ENCODE measurements at places on chromosomes 3 and 15. TPM values are rescaled to one million over a fixed set of nuclear protein-coding genes. Genes with fewer than 3 reads are reported as not detected.

DNA sequence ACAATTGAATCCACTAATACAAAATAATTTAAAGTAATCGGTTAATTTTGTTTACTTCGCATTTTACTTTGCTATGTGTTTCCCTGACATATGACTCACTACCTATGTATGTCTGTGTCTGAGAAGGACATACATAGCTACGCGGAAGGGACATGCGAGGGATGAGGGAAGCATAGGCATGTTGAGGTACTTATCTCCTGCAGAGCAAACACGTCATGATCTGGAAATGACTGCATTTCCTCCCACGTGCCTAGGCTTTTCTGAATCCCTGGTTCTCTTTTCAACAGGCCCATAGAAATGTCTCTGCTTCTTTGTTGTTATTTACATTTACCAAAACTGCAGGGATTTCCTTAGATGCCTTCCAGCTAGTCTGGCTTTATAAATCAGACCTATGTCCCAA, 27.5 kb downstream of the ALCAM start:
- DNase-seq, result no peak

- no peak for DNase-seq
Observed at GRCh38 chr3:14290631-14291385, 111.6 kb upstream of the SLC6A6 start.

GRCh38 chr15:64004056-64004455, 42.2 kb downstream of the DAPK2 start:
- DNase-seq, result no peak

- no peak for DNase-seq
Observed at GRCh38 chr15:92018535-92019239, 165.2 kb downstream of the SLCO3A1 start.

DNA sequence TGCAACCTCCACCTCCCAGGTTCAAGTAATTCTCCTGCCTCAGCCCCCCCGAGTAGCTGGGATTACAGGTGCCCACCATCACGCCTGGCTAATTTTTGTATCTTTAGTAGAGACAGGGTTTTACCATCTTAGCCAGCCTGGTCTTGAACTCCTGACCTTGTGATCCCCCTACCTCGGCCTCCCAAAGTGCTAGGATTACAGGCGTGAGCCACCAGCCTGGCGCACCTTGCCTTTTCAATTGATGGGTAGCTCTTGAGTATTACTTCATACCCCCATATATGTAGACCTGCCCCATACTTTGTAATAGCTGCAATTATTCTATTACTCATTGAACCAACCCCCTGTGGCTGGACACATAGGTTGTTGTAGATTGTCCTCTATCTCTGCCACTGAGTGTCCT, 101.3 kb downstream of the LRRK1 start:
- no peak for DNase-seq

- DNase-seq, result no peak
Observed at GRCh38 chr3:133447750-133448477, 48.1 kb downstream of the BFSP2 start.

DNA sequence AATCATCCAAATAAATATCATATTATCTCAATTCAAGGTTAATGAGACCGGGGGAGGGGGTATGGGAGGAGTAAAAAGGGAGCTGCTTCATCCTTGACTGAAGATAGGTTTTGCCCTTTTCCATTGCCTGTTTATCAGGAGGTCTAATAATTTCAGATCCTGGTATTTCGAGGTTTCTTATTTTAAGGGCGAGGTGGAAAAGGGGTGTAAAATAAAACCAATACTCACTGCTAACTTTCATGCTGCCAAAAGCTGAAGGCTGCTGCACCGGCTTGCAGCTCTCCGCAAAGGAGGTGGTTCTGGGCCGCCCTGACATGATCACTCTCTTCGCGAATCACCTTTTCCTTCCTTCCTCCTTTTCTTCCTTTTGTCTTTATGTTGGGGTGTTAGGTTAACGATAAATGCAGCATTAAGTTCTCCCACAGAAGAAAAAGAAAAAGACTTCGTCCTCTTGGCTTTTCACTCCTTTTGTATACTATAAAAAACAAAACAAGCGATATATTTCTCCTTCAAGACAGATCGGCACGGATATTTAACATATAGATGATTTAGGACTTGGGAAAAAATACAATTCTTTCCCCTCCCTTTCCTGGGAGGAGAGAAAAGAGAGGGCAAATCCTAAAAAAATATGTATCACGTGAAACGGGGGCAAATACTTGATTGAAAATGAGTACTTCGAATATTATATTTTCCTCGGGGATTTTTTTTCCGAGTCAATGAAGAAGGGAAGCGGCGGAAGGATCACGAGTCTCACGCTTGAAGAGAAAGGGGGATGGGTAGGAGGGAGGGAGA, 932 bp downstream of the GSK3B start:
- peak; percentile 85 for DNase-seq

GRCh38 chr15:62957130-62957529, 85.4 kb upstream of the TPM1 start:
- no peak for DNase-seq

DNA sequence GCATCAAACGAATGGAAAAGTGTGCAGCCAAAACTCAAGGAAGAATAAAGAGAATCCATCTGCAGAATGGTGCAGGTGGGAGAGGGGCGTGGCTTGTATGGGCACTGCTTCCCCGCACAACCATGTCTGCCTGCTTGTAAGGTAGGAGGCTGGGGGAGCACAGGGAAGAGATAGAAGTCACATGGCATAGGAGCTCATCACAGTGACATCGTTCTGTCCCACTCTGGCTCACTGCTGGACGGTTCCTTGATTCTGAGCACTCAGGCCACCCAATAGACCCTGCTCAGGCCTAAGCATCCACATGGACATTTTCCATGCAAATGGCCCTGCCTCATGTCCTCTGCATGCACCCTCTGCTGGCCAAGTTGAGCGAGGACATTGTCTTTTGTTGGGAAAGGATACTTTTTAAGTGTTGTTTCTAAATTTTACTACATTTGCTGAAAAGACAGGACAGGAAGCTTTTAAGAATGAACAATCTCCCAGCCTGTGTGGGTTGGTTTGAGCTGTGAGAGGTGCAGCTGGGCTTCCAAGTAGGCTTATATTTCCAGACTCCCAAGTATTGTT, 3.1 kb downstream of the MYLK start:
- DNase-seq, result no peak

DNA sequence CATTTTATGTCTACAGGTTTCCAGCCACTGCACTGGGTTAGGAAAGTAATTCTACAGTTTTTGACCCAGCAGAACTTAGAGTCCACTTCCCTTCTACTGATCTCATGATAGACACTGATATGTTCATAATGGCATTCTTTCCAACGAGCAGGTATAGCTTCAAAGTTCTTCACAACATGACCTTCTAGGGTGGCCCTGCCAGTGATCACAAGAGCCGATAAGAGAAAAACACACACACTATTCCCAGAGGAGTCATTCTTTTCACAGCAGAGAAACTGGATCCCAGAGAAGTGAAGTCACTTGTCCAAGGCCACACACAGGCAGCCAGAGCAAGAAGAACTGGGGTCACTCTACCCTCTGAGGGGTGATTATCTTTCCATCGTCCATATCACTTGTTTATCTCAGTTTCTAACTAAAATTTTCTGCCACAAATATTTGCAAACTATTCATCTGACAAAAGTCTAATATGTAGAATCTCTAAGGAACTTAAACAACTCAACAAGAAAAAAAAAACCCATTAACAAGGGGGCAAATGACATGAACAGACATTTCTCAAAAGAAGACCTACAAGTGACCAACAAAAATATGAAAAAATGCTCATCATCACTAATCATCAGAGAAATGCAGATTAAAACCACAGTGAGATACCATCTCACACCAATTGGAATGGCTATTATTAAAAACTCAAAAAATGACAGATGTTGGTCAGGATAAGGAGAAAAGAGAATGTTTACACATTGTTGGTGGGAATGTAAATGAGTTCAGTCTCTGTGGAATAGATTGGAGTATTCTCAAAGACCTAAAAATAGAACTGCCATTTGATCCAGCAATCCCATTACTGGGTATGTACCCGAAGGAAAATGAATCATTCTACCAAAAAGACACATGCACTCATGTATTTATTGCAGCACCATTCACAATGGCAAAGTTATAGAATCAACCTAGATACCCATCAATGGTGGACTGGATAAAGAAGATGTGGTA, 31.5 kb downstream of the SPTSSB start:
- DNase-seq, result no peak

GRCh38 chr15:66952756-66953522, 112.5 kb upstream of the SMAD3 start:
- no peak for DNase-seq

DNA sequence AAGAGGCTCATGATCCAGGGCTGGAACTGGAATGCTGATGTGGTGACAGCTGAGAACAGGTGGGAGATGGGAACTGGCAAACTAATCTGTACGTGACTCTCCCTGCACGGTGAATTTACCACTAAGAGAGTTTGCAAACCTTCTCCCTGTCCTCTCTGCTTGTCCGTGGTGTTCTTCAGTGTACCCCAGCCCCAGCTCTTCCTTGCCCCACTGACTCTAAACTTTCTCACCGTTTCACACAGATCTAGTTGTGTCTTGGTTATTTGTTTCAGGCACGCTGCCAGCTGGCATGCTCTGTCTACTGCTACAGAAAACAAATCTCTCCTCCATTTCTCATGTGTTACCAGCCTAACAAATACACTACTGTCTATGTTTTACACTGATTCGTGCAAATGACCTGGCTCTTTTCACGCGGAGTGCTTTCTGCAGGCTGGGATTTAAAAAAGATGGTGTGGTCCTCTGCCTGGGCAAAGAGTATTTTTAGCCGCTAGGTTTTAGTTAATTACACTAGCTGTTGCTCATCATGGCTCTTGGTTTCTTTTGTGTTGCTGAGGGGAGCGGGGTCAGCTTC, 192.7 kb upstream of the LRIG1 start:
- DNase-seq, result no peak

GRCh38 chr3:127448671-127449070, 141.9 kb downstream of the TPRA1 start:
- no peak for DNase-seq

DNA sequence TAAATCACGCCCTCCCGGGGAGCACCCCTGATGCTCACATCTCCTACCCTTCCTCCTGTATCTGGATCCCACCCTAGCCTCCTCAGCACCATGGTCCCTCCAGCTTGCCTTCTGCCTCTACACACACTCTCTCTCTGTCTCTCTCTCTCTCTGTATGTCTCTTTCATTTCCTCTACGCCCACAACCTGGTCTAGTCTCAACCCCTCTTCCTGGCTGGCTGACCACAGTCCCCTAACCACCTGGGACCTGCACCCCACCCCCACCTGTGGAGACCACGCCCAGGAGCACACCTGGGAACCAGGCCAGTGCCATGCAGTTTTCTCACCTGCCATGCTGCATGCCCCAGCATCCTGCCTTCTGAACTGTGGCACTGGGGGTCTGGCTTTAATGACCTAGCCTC, 4.0 kb upstream of the CFAP100 start:
- DNase-seq, result no peak

DNA sequence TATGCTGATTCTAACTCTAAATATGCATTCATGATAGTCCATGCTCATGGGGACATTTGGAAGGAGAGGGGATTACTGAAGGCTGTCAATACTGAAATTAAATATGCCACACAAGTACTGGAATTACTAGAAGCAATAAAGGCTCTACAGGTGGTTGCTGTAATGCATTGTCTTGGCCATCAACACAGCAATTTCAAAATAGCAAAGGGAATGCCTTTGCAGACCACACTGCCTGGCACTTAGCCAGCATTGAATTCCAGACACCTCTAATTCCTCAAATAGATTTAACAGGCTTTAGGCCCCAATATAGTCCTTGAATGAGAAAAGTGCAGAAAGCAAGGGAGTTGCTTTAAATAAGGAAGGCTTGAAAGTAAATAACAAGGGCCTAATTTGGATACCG, 115.8 kb upstream of the PLCL2 start:
- DNase-seq, result no peak

GRCh38 chr3:186964616-186965015, 34.3 kb downstream of the ST6GAL1 start:
- DNase-seq, result no peak

The TNNC1 gene
- polyA plus RNA-seq, result 11.1 TPM

The DNASE1L3 gene
- 4.4 TPM for polyA plus RNA-seq

The RTF1 gene
- polyA plus RNA-seq, result 73.8 TPM

The TRIM59 gene
- 18.0 TPM for polyA plus RNA-seq

The GPR27 gene
- 9.1 TPM for polyA plus RNA-seq

The DPPA2 gene
- polyA plus RNA-seq, result 1.6 TPM

The FBXW12 gene
- polyA plus RNA-seq, result 0.37 TPM

The CGGBP1 gene
- polyA plus RNA-seq, result 140 TPM

The STRIT1 gene
- 2.3 TPM for polyA plus RNA-seq

The KAT2B gene
- 26.9 TPM for polyA plus RNA-seq

The DLL4 gene
- 5.8 TPM for polyA plus RNA-seq

The CD80 gene
- polyA plus RNA-seq, result 0.37 TPM

The IGDCC3 gene
- polyA plus RNA-seq, result 4.1 TPM

Data from left renal pelvis (tissue), 4 donors.